NCI-H2227 treated with DMSO at 0.1 percent for 48 hours (cell line): ENCODE measurements at places on chromosomes 7 and 10.
A peak's percentile ranks its signal among the peaks of the same experiment; 100 is the strongest.

DNA sequence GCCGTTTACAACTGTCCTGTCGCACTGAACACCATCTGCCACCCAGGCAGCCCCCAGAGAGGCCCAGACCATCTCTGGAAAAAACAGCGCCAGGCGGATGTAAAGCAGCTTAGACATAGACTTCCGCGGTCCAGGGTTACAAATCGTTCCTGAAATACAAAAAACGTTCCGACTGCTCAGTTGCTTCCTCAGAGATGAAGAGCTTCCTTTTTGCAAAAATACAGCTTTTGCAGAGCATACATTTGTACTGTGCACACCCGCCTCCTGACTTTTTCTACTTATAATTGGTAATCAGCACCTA, 11.4 kb downstream of the DAGLB start:
- DNase-seq, result no peak

GRCh38 chr7:21077602-21078001, 290.9 kb upstream of the SP8 start:
- peak; percentile 62 for DNase-seq

GRCh38 chr10:67662415-67662814, 33.6 kb downstream of the CTNNA3 start:
- DNase-seq, result no peak

DNA sequence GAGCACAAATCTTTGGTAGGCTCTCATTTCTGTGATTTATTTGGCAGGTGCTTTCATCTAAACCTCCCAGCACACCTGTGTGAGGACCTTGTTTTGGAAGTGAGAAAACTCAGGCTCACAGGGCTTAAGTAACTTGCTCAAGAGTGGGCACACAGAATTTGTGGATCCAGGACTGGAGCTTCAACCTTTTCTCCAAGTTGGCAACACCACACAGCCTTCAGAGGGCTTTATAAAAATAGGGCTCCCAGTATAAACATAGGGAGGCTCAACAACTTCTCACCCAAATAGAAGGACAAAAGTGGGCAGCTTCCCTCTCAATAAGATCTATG, 182.2 kb upstream of the NEBL start:
- no peak for DNase-seq

DNA sequence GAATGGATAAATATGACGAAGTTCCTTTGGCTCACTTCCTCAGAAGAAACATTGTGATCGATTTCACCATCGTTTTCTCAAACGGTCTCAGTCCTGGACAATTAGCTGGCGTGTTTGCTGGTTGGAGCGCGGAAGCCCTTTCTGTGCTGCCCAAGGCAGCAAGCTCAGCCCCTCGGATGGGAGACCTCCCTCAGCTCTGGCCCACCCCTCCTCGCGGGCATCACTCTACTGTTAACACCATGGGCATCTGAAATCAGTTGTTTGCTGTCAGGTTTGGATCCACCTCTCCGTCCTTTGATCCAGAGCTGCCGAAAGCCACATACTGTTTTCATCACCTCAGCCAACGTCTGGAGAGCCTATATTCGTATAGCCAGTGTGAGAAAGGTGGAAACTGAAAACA, 68.2 kb downstream of the C10orf143 start:
- DNase-seq, result no peak
